ENCODE measurements at places on chromosomes 5 and 9.
A peak's percentile ranks its signal among the peaks of the same experiment; 100 is the strongest.

DNA sequence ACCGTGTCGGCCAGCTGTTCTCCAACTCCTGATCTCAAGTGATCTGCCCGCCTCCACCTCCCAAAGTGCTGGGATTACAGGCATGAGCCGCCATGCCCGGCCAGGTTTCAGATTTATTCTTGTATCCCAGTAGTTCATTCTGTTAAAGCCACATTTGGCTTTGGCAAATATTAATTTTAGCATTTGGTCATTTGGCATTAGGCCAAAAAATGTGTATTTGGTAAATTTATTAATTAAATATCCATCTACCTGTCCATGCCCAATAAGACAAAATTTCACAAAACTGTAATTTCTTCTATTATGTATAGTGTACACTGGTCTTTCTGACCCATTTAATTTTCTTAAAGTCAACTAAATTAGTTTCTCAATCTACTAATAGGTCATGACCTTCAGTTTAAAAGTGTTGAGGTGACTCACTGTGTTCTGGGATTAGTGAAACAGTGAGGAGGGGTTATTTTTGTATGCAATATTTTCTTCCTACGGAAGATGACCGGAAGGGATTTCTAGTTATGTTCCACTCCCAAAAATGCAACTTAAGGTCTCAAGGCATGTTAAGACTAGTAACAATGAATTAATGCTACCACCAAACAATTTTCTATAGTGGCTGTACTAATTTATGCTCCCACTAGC, 21.0 kb downstream of the OSTF1 start:
- DNase-seq: no peak

- DNase-seq: no peak
Observed at GRCh38 chr5:127411381-127411780, 106.1 kb upstream of the PRRC1 start.

DNA sequence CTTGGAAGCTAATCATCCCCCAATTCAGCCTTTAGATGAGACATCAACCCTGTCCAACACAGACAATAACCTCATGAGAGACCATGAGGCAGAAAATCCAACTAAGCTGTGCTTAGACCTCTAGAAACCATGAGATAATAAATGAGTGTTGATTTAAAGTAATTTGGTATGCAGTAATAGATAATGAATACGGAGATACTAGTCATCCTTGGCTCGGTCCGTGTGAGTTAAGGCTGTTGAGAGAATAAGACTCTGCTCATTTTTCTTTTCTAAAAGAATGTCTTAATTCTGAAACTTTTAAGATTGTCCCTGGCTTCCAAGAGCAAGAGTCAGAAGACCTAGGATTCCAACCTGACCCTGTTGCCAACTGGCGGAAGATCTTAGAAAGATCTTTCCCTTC, 6.1 kb downstream of the TNC start:
- DNase-seq: no peak

DNA sequence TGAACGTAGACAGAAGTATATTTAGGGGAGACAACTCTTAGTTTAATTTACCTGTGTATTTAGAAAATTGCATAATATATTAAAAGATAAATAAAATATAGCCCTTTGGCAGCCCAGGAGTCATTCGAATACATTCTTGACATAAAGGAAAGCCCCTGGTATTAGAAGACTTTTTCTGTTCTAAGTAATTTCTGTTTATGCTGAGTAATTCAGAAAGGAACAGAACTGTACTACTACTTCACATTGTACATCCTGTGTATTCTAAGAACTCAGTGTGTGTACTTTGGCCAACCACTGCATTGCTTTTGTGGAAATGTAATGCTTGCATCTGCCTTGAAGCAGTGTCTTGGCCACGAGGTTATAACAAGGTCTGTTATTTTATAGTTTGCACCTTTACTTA, 136.4 kb downstream of the KDM4C start:
- no peak for DNase-seq

GRCh38 chr9:13915591-13916301, 398.2 kb downstream of the NFIB start:
- no peak for DNase-seq

DNA sequence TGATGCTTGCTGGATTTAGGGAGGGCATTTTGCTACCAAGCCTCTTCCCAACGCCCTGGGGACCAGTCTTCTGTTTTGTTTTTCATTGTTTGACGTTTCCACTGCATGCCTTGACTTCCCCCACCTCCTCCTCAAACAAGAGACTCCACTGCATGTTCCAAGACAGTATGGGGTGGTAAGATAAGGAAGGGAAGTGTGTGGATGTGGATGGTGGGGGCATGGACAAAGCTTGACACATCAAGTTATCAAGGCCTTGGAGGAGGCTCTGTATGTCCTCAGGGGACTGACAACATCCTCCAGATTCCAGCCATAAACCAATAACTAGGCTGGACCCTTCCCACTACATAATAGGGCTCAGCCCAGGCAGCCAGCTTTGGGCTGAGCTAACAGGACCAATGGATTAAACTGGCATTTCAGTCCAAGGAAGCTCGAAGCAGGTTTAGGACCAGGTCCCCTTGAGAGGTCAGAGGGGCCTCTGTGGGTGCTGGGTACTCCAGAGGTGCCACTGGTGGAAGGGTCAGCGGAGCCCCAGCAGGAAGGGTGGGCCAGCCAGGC, 23.0 kb downstream of the PCDHGC5 start:
- no peak for DNase-seq

- DNase-seq: no peak
Observed at GRCh38 chr9:79185866-79186265, 385.9 kb upstream of the TLE4 start.

GRCh38 chr5:95615164-95615467, 4.8 kb upstream of the GPR150 start:
- DNase-seq: no peak

GRCh38 chr9:78893774-78894401, 597.0 kb downstream of the PSAT1 start:
- no peak for DNase-seq

DNA sequence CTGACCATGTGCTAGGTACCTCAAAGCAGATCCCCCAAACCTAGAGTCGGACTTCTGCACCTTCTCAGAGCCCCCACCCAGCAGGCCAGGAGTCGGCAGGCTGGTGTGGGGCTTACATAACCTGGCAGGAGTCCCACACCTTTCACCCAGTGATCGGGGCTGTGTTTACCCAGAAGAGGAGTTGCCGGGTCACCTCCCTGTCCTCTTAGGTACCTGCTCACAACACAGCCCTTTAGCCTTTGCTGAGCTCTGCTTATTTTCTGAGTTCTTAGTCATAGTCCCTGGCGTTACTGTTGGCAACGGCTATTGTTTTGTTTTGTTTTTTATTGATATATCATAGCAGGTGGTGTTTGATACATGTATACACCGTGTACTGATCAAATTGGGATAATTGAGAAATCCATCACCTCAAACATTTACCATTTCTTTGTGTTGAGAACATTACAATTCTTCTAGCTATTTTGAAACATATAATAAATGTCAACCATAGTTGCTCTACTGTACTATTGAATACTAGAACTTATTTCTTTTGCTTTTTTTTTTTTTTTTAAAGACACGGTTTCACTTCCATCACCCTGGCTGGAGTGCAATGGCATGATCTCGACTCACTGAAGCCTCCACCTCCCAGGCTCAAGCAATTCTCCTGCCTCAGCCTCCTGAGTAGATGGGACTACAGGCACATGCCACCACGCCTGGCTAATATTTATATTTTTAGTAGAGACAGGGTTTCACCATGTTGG, 10.4 kb upstream of the EEIG1 start:
- DNase-seq: no peak

- DNase-seq: peak; percentile 59
Observed at GRCh38 chr5:11322133-11322532, 561.1 kb upstream of the DAP start.

GRCh38 chr9:126864771-126865170, 4.3 kb downstream of the ZBTB34 start:
- DNase-seq: no peak

GRCh38 chr9:81244631-81245030, 444.7 kb downstream of the TLE1 start:
- no peak for DNase-seq

DNA sequence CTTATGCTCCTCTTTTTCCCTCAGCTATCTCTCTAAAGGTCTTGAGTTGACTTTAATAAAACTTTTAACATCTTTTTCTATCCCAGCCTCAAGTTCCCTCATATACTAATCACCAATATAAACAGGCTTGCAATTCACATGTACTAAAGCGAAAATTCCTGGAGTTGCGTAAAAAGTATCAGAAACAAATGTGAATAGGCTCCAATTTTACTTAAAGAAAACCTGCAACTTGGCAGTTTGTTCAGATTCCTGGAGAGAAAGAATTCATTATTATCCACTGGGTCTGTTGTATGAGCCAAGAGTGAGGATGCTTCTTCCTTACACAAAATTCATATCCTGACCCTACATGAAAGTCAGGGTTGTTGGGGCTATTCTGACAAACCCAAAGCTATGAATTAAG, 384.2 kb downstream of the DTWD2 start:
- DNase-seq: no peak

GRCh38 chr5:114308508-114308907, 53.4 kb upstream of the KCNN2 start:
- DNase-seq: no peak

DNA sequence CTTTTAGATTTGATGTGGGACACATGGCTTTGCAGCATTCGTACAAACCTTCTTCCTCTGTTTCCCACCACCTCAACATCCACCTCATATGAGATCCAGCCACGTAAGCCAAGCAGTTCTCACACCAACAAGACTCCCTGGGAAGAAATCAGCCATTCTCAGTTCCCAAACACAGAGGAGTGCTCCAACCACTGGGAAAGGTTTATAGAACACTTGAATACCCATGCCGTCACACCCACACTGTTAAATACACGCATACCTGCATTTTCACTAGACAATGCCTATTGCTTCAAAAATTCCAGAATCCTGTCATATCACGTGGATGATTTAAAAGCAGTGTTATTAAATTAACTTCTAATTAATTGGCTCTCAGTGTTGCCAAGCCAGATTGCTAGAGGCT, 347.3 kb downstream of the ENC1 start:
- no peak for DNase-seq

DNA sequence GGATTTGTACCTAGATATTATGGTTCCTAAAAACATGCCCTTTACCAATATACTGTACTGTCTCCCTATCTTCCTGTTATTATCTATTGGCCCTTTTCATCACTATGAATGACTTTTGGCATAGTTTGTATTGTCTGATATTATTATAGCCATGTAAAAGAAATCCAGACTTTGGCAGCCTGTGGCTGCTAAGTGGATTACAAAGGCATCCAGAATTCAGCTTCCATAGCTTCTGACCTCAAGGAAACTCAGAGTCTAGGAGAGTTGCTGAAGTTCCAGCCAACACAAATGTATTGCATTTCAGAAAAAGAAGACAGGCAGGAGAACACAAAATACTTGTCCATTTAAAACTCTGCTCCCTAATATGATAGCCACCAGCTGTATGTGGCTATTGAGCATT, 319.2 kb upstream of the MPDZ start:
- DNase-seq: no peak

DNA sequence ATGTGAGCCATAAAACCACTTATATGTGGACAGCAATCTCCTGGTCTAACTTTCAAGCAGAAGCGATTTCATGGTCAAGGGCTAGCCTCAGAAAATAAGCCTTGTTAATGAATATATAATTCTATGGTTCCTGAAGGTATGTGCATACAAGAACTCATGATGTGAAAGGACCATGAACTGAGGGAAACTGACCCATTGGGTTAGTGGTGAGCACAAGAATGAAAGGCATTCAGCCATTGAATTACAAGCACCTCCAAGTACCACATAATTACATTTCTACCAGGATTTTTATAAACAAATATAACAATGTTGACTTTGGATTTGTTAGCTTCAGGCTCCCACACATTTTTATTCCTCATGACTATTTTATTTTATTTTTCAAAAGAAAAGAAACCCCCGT, 459.0 kb downstream of the TLE4 start:
- no peak for DNase-seq

DNA sequence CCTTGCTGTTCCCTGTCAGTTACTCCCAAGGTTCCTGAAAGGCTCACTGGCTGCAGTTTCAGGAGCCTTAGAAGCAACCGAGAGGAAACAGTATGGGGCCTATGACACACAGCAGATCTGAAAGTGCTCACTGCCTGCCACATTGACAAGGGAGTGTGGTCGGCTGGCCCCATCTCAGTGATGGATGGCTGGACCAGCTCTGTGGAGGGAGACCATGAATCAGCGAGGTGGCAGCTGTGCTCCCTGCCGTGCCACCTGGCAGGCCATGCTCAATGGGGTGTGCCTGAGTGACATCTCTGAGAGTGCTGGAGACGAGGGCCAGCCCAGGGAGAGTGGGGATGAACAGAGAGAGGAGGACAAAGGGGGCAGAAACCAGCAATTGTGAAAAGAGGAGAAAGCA, 49.1 kb downstream of the DOCK2 start:
- DNase-seq: no peak

GRCh38 chr5:147248561-147248960, 13.7 kb downstream of the STK32A start:
- no peak for DNase-seq

GRCh38 chr5:31232273-31232888, 38.9 kb downstream of the CDH6 start:
- DNase-seq: peak; percentile 46

DNA sequence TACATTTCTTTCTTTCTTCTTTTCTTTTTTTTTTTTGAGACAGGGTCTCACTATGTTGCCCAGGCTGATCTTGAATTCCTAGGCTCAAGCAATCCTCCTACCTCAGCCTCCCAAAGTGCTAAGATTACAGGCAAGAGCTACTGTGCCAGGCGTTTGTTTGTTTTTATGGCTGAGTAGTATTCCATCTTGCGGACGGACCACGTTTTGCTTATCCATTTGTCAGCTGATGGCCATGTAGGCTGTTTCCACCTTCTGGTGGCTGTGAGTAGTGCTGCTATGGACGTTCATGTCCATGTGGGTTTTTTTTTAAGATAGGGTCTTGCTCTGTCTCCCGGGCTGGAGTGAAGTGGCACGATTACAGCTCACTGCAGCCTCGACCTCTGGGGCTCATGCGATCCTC, 2.5 kb downstream of the DOK3 start:
- no peak for DNase-seq

DNA sequence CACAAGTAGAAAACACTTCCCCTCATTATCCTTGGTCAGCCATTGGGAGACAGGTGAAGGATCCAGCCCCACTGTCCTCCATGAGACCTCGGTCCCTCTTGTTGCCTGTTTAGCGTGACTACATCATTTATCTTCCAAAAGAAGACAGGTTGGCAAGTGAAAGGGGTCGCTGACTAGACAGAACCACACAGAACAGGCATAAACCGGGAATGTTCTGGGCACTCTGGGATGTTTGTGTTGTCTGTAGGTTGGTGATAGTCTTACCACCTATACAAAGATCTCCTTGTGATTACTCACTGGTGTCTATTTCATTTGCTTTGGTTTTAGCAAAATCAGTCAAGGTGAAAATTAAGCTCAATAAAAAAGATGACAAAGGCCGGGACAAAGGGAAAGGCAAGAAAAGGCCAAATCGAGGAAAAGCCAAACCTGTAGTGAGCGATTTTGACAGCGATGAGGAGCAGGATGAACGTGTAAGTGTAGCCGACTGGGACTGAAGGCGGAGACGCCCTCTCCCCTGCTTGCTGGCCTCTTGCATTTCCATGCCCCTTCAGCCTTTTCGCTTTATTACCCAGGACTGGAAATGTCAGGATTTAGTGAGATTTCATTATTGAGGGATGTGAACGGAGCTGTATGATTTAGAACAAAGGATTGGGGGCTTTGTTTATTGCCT, 175.9 kb downstream of the SMARCA2 start:
- no peak for DNase-seq

- peak; percentile 22 for DNase-seq
Observed at GRCh38 chr9:88056876-88057275, 81.4 kb downstream of the SPATA31C2 start.

Data from HS-5 (cell line).